ENCODE measurements at places on chromosomes 16 and 17.
A peak's percentile ranks its signal among the peaks of the same experiment; 100 is the strongest.

DNA sequence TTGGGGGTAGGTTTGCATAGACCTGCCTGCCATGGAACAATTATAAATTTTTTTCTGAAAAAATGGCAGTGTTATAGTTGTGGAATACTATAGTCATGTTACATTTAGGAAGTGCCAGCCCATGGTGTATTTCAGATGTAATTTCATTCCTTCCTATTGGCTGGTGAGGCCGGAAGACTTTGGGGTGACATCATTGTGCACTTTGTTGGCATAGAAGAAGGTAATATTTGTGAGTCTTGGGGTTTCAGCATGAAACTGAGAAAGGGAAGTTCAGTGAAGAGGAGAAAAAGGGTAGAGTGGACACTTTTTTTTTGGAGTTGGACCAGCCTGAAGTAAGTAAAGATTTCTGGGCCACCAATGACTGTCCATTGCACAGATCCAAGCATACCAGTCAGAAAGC, 16.0 kb upstream of the HEATR6 start:
- DNase-seq = no peak

- no peak for DNase-seq
These were observed 4.8 kb downstream of the NARF start for GRCh38 chr17:82463391-82463790.

DNA sequence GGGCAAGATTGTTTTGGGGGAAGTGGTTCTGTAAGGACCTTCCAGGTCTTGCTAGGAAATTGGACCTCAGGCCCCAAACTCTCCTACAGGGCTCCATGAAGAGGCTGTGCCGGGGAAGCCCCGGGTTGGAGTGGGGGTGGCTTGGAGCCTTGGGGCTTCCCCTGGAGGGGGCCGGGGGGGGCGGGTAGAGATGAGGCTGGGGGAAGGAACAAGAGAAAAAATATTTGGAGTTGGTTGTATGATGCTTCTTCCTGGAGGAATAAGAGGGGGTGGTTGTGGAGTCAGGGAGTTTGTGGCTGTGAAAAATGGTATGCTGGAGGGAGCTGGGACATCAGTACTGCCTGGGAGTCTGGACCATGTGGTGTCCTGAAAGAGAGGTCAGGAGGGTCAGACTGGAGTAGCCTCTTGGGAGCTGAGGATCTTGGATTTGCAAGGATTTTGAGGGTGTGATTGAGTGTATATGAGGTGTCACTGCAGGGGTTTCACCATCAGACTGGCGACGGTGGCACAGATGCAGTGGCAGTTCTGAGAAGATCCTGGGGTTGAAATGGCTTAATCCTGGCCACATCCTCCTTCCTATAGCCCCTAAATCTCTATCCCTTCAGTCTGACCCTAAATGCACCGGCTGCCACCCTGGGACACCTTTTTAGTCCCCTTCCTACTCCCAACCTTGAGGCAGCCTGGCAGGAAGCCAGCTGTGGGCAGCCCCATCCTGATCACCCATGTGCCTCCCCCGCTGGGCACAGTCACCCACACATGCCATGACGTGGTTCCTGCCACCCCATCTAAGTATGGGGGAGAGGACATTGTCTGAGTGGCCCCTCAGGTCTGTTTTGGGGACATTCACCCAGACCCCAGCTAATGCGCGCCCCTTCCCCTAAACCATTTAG, 10.9 kb downstream of the RARA start:
- no peak for DNase-seq

GRCh38 chr16:70737377-70738082, 51.7 kb upstream of the MTSS2 start:
- peak; percentile 97 for DNase-seq

DNA sequence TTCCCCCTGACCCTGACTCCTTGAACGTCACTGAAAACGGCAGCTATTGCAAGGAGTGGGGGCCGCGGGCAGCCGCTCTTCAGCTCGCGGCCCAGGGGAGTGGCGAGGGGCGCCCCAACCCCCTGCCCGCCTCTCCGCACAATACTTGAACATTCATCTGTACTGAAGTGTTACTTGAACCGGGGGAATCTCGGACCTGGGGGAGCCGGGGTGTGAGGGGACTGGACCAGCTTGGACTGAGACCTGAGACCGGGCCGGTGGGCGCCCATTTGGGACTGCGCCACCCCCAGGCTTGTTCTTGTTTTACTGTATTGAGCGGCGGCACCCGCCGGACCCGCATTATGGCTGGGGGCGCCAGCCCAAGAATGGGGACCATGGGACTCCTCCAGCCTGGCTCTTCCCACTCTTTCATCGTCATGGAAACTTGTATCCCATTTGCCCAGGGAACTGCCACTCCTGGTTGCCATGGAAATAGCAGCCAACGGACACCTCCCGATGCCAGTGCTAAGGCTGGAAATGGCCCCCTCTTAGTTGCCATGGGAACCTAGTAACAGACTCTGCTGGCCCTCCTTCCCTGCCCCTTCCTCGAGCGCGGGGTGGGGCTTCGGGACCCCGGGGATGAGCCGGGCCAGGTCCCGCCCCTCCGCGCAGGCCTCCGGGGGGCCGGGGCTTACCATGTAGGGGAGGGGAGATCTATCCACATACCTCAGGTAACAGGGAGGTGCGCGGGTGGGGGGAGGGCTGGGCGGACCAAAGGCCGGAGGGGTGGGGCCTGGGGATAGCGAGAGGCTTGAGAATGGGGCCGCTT, 805 bp upstream of the ORAI3 start:
- peak; percentile 95 for DNase-seq

- no peak for DNase-seq
These were observed at the start of gene RSKR for GRCh38 chr17:28613931-28614381. RSKR (minus strand) TSS chr17:28614185; CDS start chr17:28614161, 24 bp downstream.

DNA sequence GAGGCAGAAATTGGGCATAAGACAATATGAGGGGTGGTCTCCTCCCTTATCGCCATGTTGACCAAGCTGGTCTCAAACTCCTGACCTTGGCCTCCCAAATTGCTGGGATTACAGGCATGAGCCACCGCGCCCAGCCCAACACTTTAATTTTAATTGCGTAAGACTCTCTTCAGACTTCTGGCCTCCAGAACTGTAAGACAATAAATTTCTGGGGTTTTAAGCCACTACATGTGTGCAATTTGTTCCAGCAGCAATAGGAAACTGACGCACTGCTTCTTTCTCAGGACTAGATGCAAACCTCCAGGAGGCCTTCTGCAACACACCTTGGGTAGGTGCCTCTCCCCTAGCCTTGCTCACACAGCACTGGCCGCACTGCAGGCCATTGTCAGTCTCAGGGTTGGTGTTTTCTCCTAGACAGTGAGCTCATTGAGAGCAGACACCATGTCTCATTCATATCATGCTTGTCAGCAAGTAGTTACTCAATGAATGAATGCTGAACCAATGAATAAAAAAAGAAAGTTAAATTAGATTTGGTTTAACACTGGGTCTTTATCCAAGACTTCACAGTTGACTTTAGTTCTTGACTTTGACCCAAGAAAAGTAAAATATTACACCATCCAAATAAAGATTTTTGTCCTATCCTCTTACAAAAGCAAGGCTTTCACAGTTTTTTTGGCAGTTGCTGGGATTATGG, 5.5 kb upstream of the ACSF2 start:
- DNase-seq = peak; percentile 42

- DNase-seq = no peak
These were observed 9.1 kb downstream of the SLC22A31 start for GRCh38 chr16:89191033-89191900.

- DNase-seq = no peak
These were observed 253.5 kb downstream of the MRTFB start for GRCh38 chr16:14324581-14324980.

DNA sequence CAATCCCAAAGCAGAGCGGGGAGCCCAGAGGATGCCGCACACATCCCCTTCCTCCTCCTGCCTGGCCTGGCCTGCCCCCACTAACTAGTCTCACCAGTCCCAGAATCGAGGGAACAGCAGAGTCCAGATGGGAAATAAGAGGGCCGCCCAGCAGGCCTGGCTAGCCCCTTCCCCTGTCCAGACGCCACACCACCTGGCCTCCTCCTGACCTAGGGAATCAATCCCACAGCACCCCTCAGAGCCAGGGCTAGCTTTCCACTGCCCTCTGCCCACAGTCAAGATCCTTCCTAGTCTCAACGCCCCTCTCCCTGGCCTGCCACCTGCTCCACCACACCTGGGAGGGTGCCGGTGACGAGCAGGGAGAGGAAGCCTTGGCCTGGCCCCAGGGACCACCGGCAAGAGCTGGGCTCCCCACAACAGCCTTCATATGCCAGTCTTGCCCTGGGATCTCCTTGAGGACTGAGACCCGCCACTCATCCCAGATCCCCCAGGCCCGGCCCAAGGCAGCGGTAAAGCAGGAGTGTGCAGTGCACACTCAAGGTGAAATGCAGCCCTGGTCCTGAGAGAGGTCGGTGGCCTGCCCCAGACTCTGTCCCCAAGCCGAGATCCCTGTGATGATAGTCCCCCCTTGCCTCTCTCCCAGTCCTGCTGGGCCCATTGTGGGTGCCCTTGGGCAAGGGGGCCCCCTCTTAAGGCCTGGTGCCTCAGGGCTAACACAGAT, 27.9 kb downstream of the KATNB1 start:
- DNase-seq = no peak

GRCh38 chr16:30887927-30888326, 6.0 kb downstream of the BCL7C start:
- DNase-seq = no peak

DNA sequence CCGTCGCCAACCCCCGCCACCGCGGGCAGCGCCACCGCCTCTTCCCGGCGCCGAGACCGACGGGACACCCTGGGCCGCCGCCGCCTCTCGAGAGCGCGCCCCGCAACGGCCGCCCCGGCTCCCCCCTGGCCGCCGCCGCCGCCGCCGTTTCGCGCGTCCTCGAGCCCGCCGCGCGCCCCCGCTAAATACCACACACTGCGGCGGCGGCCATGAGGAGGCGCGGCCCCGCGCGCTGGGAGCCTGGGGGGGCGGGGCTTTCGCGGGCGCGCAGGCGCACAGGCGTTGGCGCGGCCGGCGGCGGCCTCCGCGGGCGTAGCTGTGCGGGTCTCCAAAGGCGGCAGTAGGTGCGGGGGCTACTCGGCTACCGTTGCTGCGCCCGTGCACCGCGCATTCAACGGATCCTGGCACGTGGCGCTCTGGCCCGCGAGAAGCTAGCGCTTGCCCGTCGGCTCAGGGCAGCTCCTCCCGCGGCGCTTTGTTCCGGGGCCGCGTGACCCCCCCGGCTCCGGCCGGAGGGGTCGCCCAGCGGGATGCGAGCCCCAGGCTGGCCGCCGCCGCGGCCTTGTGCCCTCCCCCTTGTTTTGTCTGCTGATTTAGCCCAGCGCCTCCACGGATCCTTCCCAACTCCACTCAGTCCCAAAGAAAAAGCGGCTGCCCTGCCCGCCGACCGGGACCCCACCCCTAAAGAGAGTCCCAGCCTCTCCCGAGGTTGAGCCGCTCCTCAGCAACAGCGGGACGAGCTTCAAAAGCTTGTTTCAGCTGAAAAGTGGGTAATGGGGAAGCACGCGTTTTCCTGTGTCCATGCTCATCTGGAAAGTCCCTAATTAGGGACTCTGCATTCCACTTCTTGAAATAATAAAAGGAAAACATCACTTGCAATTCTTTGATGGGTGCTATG, at the start of gene SIAH1:
Gene SIAH1 (minus strand): TSS at position 161 of the 898 bp plus-strand sequence. CDS start 22,985 bp downstream, outside the sequence.
- peak; percentile 57 for DNase-seq

All from GM04504 (cell line).